ENCODE measurements at places on chromosomes 5 and 9. TPM values are rescaled to one million over a fixed set of nuclear protein-coding genes. Genes with fewer than 3 reads are reported as not detected.

- DNase-seq = peak; percentile 93
Observed at GRCh38 chr9:85743275-85744128, 1.7 kb upstream of the AGTPBP1 start.

DNA sequence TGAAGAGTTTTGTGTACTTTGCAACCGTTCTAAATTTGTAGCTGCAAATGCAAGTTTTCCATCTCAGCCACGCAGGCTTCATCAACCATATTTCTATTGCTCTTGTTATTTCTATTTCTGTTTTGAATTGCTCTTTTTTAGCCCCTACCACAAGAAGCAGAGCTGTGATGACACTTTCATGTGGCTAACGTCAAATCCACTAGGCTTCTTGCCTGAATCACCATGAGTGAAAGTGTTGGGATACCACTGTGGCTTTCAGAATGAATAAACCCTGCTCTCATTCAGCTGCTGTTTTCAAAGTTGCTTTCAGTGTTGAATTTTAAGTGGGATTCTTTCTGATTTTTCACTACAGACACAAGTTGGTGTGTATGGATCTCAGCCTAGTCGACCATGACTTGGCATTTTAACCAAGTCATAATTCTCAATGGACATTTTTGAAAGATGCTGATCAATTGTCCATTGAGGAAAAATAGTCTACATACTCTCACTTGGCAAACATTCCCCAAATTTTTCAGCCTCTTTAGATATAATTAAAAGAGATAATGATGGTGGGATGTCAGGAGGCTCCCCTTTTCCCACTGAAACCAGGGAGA lies 41.0 kb upstream of the MTAP start:
- DNase-seq = no peak

The ANKRD31 gene
- not detected for total RNA-seq

DNA sequence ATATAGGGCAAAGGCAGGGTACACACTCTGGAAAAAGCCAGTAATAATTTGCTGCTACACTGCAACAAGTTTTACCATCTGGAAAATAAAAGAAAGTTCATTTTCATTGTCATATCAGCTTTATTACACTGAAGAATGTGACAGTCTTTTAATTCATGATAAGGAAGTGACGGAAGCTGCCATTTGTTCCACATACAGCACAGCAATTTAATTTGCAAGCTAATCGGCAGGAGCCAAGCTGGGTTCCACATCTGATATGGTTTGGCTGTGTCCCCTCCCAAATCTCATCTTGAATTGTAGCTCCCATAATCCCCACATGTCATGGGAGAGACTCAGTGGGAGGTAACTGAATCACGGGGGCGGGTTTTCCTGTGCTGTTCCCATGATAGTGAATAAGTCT lies 16.5 kb downstream of the PRELID2 start:
- no peak for DNase-seq

DNA sequence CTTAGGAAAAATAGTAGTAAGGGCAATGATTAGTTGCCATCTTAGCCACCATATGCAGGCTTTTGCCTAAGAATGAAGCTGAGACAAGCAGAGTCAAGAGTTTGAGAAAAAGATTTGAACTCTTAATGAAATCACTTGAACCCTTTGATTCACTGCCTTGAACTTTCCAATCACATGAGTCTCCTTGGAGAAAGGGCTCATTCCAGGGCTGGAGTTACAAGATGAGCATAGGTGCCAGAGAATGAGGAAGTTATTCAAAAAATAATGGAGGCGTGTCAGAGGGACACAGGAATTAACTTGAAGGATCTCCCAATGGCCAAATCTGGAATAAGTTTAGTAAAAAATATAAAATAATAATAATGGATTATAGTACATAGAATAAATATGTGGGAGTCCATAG lies 35.3 kb downstream of the MAT2B start:
- DNase-seq = no peak

DNA sequence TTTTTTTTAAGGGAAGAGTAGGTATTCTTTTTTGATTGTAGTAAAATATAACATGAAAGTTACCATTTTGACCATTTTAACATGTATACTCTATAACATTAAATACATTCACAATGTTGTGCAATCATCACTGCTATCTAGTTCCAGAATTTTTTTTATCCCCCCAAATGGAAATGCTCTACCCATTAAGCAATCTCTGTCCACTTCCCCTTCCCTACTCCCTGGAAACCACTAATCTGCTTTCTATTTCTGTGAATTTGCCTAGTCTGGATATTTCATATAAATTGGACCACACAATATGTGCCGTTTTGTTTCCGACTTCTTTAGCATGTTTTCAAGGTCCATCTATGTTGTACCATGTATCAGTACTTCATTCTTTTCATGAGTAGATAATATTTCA lies 429.5 kb downstream of the TLE1 start:
- no peak for DNase-seq

DNA sequence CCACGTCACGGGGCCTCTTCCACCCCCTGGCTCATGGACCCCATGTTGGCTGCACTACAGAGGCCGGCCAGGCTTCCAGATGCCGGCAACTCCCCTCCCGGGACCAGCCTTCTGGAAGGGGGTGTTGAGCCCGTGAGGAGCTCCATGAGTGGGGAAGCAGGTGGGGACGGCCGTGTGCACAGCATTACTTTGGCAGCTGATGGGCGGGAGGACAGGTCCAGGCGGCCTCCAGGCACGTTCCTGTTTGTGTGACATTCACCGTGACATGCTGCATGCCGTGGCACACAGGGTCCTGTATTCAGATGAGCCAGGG lies 29.1 kb upstream of the ABO start:
- DNase-seq = no peak

DNA sequence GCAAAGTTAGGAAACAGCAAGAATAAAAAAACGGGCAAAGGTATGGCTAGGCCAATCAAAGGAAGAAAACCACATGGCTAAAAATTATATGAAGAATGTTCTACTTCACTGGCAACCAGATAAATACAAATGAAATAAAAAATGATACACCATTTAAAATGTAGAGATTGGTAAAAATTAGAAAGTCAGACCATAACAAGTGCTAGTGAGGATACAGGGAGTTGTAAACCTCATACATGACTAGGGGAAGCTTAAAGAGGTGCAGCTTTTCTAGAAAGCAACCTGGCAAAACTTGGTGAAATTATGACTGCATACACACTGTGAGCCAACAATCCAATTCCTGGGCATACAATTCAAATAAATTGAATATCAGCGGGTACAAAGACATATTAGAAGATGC lies 119.0 kb upstream of the LIFR start:
- no peak for DNase-seq

GRCh38 chr5:138037907-138038633 lies 5.2 kb upstream of the FAM13B start:
- no peak for DNase-seq

DNA sequence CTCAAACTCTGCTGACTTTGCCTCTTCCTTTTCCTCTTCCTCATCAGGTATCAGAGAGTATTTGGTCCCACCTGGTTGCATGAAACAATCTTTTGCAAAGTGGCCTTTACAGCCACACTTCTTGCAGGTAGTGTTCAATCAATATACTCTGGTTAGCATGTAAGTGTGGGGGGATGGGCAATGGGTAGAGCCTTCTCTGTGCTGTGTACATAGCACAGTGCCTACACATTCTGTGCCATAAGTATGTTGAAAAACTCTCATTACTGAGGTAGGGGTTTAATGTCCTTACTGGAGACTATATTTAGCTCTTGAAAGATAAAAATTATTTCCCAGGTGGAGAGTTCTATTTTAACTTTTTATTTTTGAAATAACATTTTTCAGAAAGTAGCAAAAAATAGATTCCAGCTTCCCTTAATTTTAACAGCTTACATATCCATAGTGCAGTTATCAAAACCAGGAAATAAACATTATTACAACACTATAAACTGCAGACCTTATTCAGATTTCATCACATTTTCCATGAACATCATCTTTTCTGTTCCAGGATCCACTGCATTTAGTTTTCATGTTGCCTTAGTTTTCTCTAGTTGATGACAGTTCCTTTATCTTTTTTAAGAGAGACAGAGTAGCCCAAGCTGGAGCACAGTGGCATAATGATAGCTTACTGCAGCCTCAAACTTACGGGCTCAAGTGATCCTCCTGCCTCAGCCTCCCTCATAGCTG lies 15.1 kb downstream of the TTC1 start:
- DNase-seq = no peak

- DNase-seq = no peak
Observed at GRCh38 chr5:149936700-149937091, 7.9 kb downstream of the PDE6A start.

The ELOVL7 gene
- total RNA-seq = 8.3 TPM

The NTNG2 gene
- total RNA-seq = 1.9 TPM

DNA sequence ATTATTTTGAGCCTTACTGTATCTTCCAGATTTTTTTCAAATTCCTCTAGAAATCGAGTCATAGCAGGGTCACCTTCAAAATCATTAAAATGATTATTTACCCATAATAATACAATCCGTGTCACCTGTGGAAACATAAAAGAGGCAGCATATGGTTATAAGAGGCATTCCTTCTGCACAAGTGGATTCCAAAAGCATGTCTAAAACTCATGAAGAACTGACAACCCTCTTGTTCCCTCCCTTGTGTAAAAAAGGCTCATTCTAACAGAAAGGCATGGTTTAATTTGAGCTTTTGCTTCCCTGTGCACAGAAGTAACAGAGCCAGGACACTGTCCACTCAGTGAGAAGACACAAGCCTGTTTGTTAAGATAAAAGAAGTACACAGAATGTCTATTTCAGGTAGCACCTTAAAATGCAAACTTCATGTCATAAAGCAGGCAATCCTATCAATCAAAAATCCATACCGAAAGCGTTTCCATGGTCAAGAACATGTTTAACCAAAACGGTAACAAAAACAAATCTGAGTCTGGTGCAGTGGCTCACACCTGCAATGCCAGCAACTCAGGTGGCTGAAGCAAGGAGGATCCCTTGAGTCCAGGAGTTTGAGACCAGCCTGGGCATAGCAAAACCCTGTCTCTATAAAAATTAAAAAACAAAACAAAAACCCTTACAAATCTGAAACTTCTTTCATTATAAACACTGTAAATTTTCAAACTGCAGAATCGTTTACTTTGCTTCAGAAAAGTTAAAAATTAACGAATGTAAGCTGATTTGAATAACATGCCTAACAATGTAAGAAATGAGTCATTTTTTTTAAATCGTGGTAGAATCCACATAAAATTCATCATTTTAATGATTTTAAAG lies 139.3 kb downstream of the RAPGEF6 start:
- DNase-seq = no peak

GRCh38 chr5:169307646-169308045 lies 6.7 kb upstream of the SLIT3 start:
- DNase-seq = no peak

The SH3RF2 gene
- total RNA-seq = 11.9 TPM

DNA sequence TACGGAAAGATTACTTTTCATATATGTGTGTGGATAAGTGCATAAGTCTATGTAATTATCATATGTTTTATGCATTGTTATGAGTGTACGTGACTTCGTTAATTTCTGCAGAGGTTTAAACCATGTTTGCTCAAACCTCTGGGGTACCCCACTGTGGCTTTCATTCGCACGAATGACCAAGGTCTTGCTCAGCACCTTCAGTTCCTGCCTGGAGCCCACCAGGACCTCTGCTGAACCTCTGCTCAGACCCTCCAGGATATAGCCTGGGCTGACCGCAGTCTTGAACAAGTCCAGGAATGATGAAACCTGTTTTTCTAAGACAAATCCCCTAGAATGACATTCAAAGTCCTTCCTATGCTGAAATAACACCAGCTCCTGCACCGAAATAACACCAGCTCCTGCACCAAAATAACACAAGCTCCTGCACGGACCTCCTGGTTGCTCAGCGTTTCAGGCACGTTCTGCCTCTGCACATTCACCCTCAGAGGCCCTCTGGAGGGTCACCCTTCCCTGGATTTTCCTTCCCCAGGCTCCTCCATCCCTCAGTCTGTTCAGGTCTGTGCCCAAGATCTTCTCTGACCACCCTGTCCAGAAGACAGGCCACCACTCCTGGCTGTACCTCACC lies 99.7 kb upstream of the BOD1 start:
- no peak for DNase-seq

The COL15A1 gene
- total RNA-seq = 0.74 TPM
